ENCODE measurements at places on chromosomes 16 and 17. TPM values are rescaled to one million over a fixed set of nuclear protein-coding genes. Genes with fewer than 3 reads are reported as not detected.

Gene RNF166
- 25.2 TPM for total RNA-seq

- peak; percentile 71 for DNase-seq
Observed at GRCh38 chr17:76240461-76241203, at the start of gene RNF157. Gene RNF157, minus strand, starts transcription at chr17:76240493. Its CDS starts 253 bp downstream, at chr17:76240240.

DNA sequence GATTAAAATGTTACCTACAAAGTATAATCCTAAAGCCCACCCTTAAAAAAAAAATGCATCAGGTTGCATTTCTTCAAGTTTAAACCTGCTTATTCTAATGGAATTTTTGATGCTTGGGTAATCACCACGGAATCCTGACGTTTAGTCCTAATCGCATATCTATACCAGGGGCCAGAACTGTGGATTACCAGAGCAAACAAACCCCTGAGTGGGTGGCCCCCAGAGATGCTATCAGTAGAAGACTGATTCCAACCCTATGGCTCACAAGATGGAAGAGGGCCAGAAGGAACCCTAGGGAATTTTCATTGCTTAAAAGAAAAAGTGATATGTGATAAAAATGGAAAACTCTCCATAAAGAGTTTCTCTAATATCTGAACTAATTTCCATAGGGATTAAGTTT is 152.2 kb upstream of the NOG start:
- DNase-seq: peak; percentile 16

DNA sequence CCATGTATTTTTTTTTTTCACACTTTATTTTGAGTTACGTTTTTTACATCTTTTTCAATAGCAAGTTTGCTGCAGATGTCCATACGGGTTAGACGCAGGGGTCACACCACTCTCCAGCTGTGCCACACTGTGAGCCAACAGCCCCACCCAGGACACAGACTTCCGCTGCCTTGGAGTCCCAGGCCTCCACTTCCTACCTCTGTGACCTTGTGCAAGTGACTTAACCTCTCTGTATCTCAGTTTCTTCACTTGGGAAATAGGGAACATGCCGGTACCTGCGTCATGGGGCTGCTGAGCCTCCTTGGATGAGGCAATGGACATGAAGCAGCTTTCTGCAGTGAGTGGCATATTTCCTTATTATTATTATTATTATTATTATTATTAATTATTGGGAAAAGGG is 3.3 kb upstream of the PITPNA start:
- DNase-seq: no peak

- DNase-seq: no peak
Observed at GRCh38 chr17:3962965-3963236, 1.3 kb downstream of the ATP2A3 start.

DNA sequence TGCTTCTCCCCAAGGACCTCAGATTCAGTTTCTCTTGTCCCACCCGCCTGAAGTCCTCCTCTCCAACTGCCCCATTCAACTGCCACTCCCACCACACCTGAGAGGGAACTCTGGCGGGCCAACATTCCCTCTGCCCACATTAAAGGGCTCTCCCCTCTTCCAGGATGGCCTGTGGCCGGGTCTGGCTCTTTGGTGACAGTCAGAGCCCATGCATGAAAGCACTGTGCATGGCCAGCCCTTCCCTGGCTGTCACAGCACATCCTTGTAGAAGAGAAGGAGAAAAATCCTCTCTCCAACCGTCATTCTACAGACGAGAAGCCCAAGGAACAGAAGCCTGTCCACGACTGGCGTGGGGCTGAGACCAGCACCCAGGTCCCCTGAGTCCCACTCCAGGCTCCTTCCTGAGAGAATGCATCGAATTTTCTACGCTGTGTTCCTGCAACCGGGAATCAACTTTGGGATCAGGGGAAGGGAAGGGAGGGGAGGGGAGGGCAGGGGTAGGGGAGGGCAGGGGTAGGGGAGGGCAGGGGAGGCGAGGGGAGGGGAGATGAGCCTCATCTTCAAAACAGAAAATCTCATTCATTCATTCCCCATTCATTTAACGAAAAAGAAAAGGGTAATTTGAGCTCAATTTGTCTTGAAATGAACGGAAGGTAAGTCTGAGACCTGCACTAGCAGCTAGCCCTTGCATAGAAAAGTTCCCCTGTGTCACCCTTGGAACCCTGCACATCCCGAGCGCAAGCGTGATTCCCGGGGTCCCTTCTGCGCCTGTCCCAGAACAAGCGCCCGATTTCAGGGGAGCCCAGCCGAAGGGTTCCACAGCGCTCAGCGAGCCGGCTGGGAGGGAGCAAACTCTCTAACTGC is at the start of gene ABCC12:
Gene ABCC12 (minus strand): TSS at position 68 of the 864 bp plus-strand sequence. CDS start 9,569 bp downstream, outside the sequence.
- DNase-seq: no peak

DNA sequence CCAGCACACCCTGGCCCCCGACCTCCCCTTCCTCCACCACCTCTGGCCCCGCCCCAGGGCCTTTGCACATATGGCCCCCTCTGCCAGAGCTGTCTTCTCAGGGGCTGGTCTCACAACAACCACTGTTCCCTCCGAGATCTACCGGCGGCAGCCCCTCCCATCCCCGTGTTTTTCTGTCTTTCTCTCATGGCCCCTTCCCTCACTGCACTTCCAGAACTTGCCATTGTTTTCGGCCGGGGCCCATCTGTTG is 30.2 kb downstream of the ZFPM1 start:
- DNase-seq: no peak

Gene KRT36
- total RNA-seq: not detected

- no peak for DNase-seq
Observed at GRCh38 chr17:63631626-63632025, 9.4 kb downstream of the MAP3K3 start.

GRCh38 chr17:60138769-60139437 is 10.9 kb upstream of the CA4 start:
- DNase-seq: no peak

DNA sequence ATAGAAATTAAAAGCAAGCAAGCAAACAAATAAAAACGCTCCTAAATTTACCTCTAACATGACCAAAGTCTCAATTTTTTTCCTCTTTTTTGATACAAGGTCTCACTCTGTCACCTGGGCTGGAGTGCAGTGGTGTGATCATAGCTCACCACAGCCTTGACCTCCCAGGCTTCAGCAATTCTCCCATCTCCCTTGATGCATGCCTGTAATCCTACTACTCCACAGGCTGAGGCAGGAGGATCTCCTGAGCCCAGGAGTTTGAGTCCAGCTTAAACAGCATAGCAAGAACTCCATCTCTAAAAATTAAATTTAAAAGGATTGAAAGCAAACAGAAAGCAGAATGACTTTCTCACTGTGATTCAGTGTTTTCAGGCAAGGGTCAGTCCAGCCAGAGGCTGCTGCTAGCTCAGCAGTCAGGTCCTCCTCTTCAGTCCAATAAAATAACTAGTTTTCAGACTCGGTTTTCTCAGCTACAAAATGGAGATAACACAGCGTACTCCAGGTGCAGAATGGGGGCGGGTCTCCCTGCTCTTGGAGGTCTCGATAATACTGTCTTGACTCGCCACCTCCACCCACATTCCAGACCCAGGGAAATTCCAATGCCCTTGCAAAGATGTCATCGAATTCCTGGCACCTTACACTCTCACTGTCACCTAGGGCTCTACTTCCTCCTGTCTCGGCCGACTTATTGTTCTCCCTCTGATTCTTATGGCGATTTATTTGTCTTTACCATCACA is 20.7 kb upstream of the MRTFB start:
- DNase-seq: peak; percentile 56

GRCh38 chr17:79715943-79716797 is 14.6 kb upstream of the ENPP7 start:
- DNase-seq: no peak
